ENCODE measurements at places on chromosomes 5 and 9. TPM values are rescaled to one million over a fixed set of nuclear protein-coding genes. Genes with fewer than 3 reads are reported as not detected.

DNA sequence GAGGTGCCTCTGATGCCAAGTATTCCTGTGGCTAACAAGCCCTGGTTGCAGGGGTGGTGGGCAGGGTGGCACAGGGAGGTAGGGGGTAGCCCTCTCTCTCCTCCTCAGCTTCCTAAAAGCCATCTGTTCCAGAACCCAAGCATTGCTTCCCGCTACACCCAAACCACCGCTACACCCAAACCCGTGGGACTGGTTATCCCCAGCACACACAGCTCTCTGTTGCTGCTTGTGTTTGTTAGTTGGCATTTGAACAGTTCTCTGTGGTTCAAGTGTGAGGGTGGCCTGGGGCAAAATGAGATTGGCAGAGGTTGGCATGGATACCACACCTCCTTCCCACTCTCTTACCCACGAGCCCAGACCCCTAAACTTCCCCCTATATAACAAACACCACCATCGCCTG lies 40.4 kb downstream of the SPARC start:
- no peak for DNase-seq

Gene C9orf50
- total RNA-seq = not detected

GRCh38 chr5:139138109-139138508 lies 60.1 kb downstream of the SIL1 start:
- no peak for DNase-seq

Gene DMRT2
- total RNA-seq = not detected

GRCh38 chr9:130998597-130999244 lies 10.3 kb upstream of the LAMC3 start:
- DNase-seq = no peak

- DNase-seq = no peak
These were observed 62.8 kb upstream of the SUB1 start for GRCh38 chr5:32522429-32523143.

Gene PDE4D
- 210 TPM for total RNA-seq

GRCh38 chr5:19125956-19126713 lies 861.9 kb downstream of the CDH18 start:
- no peak for DNase-seq

DNA sequence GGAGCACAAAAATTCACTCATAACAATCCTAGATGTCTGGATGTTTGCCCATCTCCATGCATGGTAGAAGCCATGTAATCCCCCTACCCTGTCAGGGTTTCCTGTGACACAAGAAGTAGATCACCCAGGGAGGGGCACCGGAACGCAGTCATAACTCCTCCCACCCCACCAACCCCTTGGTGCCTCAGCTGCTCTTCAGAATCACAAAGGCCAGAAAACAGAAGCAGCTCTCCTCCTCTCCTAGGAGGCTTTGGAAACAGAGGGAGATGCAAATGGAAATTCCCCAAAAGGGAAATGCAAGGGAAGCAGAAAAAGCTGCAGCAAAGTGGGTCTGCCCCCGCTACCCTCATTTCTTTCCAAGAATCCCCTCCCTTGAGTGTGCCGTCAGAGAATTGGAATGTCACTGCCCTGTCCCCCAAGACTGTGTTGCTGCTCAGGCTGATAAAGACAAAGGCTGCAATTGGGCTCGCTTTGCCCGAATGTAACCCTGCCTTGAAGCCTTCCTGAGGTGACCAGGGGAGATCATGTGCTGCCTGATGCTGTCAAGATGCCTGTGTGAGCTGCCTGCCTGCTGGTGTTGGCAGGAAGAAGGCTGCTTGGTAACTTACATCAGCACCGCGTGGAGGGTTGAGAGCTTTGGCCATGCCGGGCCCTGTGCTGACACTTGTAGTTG lies 65.5 kb upstream of the ABCA1 start:
- DNase-seq = no peak

Gene SLC34A1
- total RNA-seq = not detected

DNA sequence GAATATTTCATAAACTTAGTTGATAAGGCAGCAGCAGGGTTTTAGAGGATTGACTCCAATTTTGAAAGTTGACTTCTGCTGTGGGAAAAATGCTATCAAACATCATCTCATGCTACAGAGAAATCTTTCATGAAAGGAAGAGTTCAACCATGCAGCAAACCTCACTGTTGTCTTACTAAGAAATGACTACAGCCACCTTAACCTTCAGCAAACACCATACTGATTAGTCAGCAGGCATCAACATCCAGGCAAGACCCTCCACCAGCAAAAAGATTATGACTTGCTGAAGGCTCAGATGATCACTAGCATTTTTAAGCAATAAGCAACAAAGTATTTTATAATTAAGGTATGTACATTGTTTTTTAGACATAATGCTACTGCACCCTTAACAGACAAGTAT lies 7.6 kb downstream of the TMEM174 start:
- DNase-seq = no peak

Gene PDCD1LG2
- total RNA-seq = 0.41 TPM

DNA sequence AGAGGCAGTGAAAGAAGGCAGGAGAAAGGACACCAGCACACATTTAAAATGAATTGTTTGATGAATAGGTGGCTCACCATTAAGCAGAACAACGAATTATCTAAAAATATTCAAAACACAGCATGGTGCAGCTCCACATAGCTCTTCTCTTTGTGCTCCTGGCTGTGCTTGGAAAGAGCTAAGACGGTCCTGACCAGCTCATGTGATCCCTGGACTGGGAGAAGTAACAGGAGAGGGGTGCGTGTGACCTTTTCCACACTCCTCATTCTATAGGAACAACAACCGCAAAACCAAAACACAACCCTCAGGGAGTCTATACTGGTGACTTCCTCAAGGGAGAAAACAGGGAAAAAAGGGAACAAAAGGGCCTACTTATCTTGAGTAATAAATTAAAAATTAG lies 140.5 kb downstream of the DIRAS2 start:
- no peak for DNase-seq

DNA sequence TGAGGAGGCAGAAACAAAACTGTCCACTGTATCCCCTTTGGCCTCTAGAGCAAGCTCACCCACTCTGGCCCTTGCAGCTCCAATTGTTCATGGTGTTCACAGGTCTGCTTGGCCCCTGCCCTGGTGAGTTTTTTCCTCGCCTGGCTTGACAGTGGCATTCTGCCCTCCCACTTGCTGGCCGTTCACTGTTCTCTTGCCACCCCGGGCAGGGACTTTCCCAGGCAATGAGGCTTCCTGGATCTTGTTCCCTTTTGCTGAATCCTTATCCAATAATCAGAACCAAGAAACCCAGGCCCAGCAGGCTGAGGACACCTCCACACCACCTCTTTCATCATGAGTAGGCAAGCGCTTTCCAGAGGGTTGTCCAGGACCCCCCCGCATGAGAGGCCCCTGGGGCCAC lies 31.2 kb downstream of the ZNF618 start:
- no peak for DNase-seq

- no peak for DNase-seq
These were observed 29.1 kb upstream of the TOMM5 start for GRCh38 chr9:37621273-37622121.

GRCh38 chr9:120696551-120697230 lies 17.6 kb downstream of the MEGF9 start:
- DNase-seq = no peak

Gene EIF4E1B
- under 0.01 TPM for total RNA-seq

Gene HTR4
- total RNA-seq = 1.2 TPM

GRCh38 chr9:6915635-6916034 lies 157.9 kb downstream of the KDM4C start:
- no peak for DNase-seq

Gene FCN2
- total RNA-seq = not detected

DNA sequence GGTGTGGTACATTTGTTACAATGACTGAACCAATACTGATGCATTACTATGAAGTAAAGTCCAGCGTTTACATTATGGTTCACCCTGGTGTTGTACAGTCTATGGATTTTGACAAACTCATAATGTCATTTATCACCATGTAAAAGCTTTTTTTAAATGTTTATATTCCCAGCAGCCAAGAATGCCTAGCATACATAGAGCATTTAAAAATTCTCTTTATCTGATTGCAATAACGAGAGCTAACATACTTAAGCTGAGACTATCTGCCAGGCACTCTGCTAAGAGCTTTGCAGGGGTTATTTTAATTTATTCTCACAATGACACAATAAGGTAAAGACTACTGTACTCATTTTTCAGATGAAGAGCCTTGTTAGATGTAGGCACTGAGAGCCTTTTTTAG lies 24.1 kb downstream of the PRDM6 start:
- no peak for DNase-seq

- no peak for DNase-seq
These were observed 16.6 kb downstream of the GGTA1 start for GRCh38 chr9:121483049-121483448.

Gene DBN1
- 187 TPM for total RNA-seq

Gene ZNF484
- 51.4 TPM for total RNA-seq

Gene OCLN
- 3.7 TPM for total RNA-seq

Gene NDUFS6
- 13.5 TPM for total RNA-seq

- no peak for DNase-seq
These were observed 43.8 kb downstream of the WHRN start for GRCh38 chr9:114461468-114461867.

DNA sequence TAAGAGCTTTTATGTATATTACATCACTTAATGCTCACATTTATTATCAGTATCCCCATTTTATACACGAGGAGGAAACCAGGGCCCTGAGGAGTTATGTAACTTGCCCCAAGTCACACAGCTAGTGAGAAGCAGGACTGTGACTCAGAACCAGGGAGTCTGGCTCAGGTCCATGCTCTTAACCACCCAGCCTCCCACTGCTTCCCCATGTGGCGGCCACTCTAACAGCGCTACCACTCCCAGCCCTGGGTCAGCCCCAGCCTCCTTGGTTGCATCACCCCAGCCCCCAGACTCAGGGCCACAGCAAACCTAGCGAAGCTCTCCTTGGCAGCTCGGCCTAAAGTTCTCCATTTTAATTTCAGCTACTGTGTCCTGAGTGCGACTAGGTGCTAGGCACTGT lies 159.1 kb downstream of the PAX5 start:
- DNase-seq = no peak

Gene SPINK7
- not detected for total RNA-seq

DNA sequence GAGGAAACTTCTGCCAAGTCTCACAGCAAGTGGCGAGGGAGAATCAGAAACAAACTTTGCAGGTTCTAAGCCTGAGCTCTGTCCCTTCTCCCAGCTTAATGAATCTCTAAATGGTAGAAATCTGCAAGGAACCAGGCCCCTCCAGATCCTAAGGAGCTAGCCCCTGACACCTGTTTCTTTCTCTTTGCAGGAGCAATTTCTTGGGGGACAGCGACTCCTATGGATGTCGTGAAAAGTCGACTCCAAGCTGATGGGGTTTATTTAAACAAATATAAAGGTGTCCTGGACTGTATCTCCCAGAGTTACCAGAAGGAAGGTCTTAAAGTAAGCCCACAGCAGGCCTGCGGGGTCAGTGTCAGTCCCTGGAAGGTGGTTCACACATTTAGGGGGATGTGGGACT lies 21.8 kb downstream of the IL9 start:
- no peak for DNase-seq

Gene SPINK6
- not detected for total RNA-seq

Gene OTP
- not detected for total RNA-seq

GRCh38 chr9:136599811-136600660 lies 54.2 kb upstream of the NOTCH1 start:
- peak; percentile 84 for DNase-seq

- no peak for DNase-seq
These were observed 148.3 kb downstream of the DCP2 start for GRCh38 chr5:113124914-113125313.

Gene APBA1
- total RNA-seq = 24.9 TPM

Gene CACNA1B
- total RNA-seq = 31.4 TPM

- DNase-seq = no peak
These were observed 662.2 kb upstream of the CTNND2 start for GRCh38 chr5:12566441-12566840.

GRCh38 chr9:103226647-103227013 lies 231.5 kb downstream of the CYLC2 start:
- DNase-seq = no peak

DNA sequence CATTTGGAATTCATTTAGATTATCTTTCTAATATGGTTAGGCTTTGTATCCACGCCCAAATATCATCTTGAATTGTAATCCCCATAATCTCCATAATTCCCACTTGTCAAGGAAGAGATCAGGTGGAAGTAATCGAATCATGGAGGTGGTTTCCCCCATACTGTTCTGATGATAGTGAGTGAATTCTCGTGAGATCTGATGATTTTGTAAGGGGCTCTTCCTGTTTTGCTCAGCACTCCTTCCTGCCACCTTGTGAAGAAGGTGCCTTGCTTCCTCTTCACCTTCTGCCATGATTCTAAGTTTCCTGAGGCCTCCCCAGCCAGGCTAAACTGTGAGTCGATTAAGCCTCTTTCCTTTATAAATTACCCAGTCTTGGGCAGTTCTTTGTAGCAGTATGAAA lies 527.5 kb upstream of the ARRDC3 start:
- no peak for DNase-seq

All from frontal cortex (tissue), 4 donors.